ENCODE measurements at places on chromosomes 2 and 18. TPM values are rescaled to one million over a fixed set of nuclear protein-coding genes. Genes with fewer than 3 reads are reported as not detected.

NXPH2 gene
- not detected for total RNA-seq

GRHL1 gene
- 0.38 TPM for total RNA-seq

SERPINB13 gene
- not detected for total RNA-seq

FOXI3 gene
- not detected for total RNA-seq

IKZF2 gene
- 13.5 TPM for total RNA-seq

SRD5A2 gene
- not detected for total RNA-seq

HRH4 gene
- total RNA-seq = not detected

ATP8B1 gene
- total RNA-seq = 43.4 TPM

VAMP8 gene
- not detected for total RNA-seq

COLEC12 gene
- total RNA-seq = 25.9 TPM

RHOB gene
- total RNA-seq = 305 TPM

MYO7B gene
- under 0.01 TPM for total RNA-seq

HK2 gene
- 24.2 TPM for total RNA-seq

PDCL3 gene
- total RNA-seq = 11.1 TPM

Data from GM23248 (cell line).